Brain pericyte (primary cell): ENCODE measurements at places on chromosomes 5 and 9.

GRCh38 chr9:137352511-137353222 lies 50.6 kb upstream of the NRARP start:
- no peak for DNase-seq

DNA sequence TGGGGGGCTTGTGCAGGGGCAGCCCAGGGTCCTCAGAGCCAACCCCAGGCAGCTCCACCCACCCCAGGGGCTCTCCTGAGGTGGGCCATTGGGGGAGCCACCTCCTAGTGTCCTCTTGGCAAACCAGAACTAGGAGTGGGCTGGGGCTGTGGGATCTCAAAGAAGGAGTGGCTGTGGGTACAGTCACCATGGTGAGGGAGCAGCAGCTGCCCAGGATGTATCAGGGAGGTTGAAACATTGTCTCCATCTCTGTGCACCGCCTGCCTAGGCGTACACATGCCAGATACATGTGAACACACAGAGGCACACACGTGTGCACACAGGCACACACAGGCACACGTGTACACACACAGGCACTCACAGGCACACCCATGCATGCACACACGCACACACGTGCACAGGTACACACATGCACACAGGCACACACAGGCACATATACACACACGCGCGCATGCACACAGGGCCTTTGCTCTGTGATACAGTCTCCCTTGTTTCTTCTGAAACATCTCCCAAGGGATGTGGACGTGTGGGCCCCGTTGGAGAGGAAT lies 10.7 kb downstream of the LCN12 start:
- no peak for DNase-seq

DNA sequence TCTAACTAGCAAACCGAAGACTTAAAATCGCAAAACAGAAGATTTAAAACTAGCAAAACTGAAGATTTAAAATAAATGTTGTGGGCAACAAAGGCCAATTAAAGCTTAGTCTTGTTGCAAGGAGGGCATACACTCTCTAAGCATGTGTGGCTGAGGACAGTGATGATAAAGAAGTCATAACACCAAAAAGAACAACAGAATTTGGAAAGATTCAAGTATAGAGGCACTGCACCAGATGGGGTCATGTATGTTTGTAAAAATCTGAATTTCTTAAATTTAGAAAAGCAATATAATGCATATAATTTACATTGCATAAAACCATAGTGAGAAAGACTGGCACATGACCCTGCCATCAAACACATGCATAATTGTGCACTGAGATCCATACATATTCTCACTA lies 743.8 kb downstream of the TAF11L14 start:
- DNase-seq, result no peak

DNA sequence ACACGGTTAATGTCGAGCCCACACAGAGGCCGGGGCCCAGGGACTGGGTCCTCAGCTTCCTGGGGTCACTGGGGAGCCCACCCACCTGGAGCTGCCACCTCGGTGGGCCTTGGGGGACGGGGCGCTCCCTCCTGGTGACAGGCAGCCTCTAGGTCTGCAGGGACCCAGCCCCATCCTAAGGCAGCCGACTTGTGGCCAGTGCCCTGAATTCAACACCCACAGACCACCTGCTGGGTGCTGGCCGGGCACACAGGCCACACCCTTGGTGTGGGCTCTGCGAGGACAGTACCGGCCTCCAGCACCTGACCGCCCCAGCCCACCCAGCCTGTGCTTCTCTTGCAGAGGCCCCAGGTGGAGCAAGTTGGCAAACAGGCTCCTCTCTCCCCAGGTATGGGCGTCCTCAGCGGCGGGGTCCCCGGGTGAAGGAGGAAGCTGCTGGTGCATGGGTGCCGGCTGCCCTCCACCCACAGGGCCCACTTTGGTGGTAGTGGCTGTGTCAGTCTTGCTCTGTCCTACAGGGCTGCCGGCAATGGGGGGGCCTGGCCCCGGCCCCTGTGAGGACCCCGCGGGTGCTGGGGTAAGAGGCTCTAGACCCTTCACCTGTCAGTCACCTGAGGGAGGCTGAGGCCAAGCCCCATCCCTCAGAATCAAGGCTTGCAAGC lies 8.3 kb downstream of the ENTPD8 start:
- DNase-seq, result no peak

- DNase-seq, result peak; percentile 60
Observed at GRCh38 chr5:157543825-157544622, 31.6 kb downstream of the ADAM19 start.

- no peak for DNase-seq
Observed at GRCh38 chr9:81387360-81388106, 301.8 kb downstream of the TLE1 start.

GRCh38 chr5:2836133-2836532 lies 84.7 kb upstream of the IRX2 start:
- no peak for DNase-seq

GRCh38 chr9:98118640-98119601 lies at the start of gene TRIM14:
Gene TRIM14 (minus strand): TSS chr9:98119222. CDS start chr9:98119188, 34 bp downstream.
- no peak for DNase-seq

DNA sequence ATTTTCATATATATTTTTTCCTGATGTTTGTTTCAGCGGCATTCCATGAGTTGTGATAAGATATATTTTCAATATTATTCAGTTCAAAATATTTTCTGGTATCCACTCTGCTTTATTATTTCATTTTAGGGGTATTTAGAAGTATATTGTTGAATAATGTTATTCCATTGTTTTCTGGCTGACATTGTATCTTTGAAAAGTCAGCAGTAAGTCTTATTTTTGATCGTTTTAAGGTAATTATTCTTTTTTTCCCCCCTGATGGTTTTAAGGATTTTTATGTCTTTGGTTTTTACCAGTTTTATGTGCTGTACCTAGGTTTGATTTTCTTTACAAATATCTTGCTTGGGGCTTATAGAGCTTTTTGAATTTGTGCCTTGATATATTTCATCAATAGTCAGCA lies 6.6 kb upstream of the GLRA1 start:
- DNase-seq, result no peak

DNA sequence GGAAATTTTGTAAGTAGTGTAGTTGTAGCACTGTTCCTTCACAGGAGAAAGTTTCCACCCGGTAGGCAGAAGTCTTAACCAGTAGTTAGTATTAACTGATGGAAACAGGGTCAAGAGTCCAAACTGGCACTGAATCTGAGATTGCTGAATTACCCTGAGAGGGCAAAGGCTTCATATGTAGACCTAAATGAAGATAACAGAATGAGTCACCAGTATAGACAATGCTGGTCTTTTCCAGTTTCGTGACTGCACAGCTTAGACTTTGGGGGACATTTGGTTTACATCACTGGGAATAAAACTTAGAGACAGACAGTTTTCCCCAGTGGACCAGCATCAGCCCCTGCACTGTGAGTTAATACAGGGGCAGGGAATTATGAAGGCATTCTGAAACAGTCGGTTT lies 60.5 kb downstream of the PCSK5 start:
- no peak for DNase-seq

DNA sequence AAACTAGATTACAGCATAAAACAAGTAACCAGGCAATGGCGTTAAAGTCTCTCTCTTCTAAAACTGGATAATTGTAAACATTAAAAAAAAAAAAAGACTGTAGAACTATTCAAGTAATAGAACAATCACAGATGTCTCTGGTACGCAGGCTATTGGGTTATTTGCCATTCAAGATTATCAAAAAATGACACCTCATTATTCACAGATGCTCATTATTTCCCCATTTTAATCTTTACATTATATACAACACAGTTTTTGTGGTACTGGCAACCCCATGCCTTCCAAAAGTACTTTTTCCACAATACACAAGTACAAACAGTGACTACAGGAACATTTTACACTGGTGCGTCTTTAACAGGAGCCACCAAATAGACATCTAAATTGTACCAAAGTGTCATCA lies 109.4 kb downstream of the ZNF608 start:
- no peak for DNase-seq

- no peak for DNase-seq
Observed at GRCh38 chr5:134508521-134509195, 16.8 kb upstream of the JADE2 start.

DNA sequence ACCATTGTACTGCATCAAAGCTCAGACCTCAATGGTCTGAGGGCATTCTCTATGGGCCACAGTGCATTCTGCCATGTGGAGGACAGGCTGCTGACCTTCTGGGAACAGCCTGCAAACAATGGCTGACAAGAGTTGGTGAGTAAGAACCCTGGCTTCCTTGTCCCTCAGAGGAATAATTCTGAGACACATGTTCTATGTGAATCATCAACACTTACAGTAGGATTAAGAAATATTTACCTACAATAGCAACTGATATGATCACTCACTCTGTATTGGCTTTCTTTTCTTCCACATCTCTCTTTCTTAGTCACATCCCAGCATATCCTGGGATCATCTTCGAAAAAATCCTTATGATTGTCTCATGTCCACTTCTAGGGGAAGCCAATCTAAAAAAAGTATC lies 306.5 kb upstream of the ITGA1 start:
- DNase-seq, result no peak

GRCh38 chr5:60945813-60946187 lies 795 bp downstream of the NDUFAF2 start:
- DNase-seq, result no peak

DNA sequence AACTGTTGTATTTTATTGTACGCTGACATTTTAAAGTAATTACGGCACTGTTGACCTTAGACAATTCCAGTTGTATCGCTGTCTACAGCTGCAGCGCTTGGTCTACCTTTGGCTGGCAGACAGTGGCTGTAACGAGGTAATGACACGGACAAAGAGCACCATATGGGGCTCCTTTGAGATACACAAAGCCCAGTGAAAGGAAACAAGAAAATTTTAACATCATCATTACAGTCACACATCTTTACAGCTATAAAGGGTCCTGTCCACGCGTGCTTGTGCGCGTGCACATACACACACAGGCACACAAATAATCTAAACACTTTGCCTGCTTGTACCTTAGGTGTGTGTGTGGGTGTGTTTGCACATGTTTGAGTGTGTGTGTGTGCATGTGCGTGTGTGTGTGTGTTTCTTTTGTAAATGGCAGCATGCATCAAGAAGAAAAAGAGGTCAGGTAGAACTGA lies 946.0 kb downstream of the NR2F1-AS1 start:
- DNase-seq, result no peak

GRCh38 chr5:164475339-164475977 lies 970.0 kb downstream of the MAT2B start:
- no peak for DNase-seq
